Kidney capillary endothelial cell (primary cell): ENCODE measurements at places on chromosomes 6 and 20.

- peak; percentile 79 for DNase-seq
These were observed 414.0 kb downstream of the GJA1 start for GRCh38 chr6:121849477-121849876.

DNA sequence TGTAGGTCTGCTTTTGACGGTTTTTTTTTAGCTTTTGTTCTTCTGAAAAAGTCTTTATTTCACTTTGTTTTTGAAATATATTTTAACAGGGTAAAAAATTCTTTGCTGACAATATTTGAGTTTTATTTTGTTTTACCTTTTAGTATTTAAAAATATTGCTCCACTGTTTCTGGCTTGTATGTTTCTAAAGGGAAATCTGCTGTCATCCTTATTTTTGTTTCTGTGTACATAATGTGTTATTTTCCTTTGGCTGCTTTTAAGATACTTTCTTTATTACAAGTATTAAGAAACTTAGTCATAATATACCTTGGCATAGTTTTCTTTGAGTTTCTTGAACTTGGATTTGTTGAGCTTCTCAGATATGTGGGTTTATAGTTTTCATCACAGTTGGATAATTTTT lies 88.6 kb upstream of the SPACA1 start:
- DNase-seq, result no peak

DNA sequence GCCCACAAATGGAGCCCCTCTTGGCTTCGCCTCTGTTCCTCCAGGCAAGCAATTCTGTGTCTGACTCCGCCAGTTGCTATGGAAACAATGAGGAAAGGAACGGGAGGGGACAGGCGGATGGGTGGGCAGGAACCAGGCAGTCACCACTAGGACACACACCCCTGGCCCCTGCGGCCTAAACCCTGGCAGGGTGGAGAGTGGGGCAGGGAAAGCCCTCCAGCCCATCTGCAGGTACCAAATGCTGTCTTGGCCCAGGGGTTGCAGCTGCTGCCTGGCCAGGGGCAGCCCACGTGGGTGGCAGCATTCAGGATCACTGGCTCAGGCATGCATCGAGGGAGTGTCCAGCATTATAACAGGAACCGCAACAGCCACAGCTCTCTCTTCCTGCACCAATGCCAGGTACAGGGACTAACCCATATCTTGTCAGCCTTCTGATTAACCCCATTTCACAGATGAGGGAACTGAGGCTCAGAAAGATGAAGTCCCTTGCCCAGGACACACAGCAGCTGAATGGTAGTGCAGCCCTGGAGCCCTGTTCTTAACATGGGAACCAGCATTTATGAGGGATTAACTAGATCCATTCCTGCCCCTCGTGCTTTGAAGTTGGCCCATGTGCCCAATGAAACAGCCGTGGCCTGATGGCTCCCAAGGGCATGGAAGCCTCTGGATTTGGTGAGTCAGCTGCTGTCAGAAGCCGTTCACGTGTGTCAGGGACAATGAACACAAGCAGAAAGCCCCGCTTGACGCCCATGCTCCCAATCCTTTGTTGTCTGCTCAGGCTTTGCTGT lies 66.3 kb downstream of the NOL4L start:
- no peak for DNase-seq

DNA sequence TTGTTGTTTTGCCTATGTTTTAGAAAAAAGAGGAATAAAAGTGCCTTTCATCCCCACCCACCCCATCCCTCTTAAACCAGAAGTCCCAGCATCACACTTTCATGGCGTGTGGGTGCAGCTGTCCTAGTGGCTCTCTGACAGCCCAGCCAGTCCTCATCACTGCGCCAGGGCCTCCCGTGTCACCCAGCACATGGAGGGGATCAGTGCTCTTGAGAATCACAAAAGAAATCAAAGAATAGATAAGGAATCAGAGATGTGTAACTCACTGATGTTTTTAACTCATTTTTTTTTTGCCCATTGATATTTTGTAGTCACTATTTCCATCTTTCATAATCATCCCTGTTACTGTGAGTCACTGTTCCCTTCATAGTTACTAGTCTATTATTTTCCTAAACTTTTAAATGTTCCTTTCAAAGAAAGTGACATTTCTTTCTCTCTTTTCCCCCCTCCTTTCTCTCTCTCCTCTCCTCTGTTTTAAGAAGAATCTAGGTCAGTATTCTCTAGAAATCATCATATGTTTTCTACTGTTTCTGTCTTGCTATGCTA lies 78.6 kb downstream of the AIG1 start:
- DNase-seq, result no peak

GRCh38 chr6:148954934-148955333 lies 208.1 kb downstream of the UST start:
- DNase-seq, result no peak

DNA sequence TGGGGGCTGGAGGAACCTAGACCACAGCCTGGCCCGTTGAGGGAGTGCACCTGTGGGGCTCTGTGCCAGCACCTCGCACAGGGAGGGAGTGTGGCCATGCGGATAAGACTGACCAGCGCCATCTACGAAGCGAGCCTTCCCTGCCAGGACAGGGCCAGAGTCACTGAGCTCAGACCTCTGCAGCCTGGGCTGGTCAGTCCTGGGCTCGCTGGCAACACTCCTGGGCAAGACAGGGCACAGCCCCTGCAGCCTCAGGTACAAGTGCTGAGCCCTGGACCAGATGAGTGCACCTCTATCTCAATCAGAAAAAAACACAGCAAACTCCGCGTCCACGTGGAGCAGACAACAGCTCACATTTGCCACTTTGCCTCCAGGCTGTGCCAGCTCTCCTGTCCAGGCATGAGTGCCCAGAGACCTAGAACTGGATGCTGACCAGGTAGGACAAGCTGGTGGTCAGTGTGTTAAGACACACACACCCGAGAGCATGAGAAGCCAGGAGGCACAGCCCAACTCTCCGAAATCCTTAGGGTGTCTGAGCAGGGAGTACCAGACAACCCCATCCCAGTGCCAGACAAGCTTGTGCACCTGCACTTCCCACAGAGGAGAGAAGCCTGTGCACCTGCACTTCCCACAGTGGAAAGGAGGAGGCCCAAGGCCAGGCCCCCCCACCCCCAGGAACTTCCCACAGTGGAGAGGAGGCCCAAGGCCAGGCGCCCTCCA lies 4.9 kb downstream of the ARFRP1 start:
- DNase-seq, result no peak

DNA sequence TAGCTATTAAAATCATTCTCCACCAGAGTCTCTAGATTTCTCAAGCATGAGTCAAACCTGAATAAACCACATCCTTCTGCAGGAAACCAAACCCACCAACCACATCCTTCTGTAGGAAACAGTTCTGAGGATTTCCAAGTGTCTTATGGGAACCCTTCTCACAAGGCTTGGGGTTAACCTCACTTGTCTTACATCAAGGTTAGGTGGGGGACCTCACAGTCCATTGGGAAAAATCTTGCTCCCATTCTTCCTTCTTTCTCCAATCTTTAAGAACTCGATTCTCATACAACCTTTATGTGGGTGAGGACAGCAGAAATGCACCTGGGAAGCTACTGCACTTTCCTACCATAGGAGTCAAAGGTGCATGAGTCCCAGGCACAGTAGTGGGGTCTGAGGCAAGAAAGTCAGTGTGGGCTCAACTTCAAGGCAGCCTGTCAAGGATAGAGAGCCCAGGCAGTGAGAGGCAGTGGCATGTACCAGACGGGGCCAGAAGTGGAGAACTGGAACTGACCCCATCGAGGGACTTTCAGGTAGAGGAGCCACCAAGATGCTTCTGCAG lies 114.5 kb downstream of the SLC22A3 start:
- peak; percentile 82 for DNase-seq

- no peak for DNase-seq
These were observed 437.1 kb downstream of the UTRN start for GRCh38 chr6:144722154-144722737.

DNA sequence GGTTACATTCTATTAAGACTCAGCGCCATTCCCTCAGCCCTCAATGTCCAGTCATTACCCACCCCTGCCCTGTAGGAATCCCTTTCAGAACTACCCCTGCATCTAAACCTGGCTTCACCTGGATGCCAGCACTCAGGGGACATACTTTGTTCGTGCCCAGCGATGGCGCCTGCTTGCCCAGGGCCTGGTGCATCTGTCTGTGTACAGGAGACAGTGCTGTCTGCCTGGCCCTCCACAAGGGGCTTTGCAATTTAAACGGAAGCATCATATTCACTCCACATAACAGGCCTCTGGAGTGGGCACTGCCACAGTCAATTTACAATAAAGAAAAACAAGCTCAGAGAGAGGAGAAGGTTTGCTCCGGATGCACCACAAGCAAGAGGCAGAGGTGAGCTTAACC lies 4.6 kb downstream of the RSPO4 start:
- DNase-seq, result no peak

DNA sequence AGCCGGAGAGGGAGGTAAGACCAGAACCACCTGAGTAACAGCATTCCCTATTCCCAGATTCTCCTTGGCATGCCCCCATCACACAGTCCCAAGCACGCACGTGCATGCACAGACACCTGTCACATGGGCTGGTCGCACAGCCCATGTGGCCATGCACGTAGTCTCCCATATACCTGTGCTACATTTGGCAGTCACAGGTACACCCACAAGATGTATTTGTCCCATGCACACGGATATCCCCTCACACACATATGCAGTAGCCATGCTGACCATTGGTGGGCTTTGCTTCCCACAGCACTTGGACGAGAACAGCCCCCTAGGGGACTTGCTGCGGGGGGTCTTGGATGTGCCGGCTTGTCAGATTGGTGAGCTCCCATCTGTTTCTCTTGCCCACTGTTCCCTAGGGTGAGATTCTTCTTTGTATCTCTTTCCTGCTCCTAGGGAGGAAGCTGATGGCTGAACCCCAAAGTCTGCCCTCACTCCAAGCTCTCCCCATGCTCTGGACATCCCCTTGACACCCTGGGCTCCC lies 31.9 kb downstream of the PLCG1 start:
- no peak for DNase-seq

DNA sequence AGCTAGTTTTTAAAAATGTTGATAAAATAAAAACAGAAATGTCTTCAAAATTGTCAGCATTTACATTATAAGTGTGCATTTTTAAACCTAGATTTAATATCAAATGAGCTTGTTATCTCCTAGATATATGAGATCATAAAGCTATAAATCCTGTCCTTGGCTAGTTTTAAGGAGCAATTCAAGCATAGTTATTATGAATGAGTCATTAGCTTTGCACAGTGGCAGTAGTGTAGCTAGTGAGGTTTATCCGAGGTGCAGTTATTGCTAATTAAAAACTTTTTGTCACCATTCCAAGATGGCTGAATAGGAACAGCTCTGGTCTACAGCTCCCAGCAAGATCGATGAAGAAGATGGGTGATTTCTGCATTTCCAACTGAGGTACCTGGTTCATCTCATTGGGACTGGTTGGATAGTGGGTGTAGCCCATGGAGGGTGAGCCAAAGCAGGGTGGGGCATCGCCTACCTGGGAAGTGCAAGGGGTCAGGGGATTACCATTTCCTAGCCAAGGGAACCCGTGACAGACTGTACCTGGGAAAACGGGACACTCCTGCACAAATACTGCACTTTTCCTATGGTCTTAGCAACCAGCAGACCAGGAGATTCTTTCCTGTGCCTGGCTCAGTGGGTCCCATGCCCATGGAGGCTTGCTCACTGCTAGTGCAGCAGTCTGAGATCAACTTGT lies 108.8 kb upstream of the SYNCRIP start:
- DNase-seq, result no peak

DNA sequence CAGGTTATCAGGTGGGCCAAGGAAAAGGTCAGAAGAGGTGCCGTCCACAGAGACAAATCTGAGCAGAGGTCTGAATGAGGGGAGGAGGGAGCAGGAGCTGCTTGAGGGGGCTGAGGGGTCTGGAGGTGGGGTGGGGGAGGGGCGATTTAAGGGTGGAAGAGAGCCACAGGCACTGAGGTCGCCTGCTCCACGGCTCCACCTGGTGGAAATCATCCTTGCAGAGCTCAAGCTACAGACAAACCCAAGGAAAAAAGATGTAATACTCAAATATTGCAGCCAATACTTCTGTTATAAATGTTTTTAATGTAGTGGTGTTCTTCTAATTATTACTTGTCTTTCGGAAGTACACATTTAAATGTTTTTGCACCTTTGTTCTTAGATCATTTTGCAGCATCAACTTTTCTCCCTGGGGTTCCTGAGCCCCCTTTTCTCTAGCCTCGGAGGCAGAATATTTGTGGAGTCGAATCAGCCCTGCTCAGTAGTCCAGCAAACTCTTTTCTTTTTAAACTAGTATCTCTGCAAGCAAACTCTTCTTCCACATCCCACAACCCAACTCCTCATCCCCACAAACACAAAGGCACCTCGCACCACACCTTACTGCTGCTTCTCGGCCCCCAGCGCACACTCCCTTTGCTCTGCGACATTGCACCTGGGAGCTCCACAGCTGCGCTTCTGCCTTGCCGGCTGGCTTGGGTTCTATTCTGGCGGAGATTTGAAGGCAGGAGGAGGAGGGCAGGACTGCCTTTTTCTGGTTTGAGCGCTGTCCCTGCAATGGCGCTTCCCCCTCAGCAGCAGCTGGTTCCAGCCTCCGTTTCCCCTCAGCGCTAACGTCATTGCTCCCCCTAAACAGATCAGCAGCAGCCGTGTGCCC lies 51.0 kb upstream of the TFAP2A start:
- DNase-seq, result peak; percentile 22

DNA sequence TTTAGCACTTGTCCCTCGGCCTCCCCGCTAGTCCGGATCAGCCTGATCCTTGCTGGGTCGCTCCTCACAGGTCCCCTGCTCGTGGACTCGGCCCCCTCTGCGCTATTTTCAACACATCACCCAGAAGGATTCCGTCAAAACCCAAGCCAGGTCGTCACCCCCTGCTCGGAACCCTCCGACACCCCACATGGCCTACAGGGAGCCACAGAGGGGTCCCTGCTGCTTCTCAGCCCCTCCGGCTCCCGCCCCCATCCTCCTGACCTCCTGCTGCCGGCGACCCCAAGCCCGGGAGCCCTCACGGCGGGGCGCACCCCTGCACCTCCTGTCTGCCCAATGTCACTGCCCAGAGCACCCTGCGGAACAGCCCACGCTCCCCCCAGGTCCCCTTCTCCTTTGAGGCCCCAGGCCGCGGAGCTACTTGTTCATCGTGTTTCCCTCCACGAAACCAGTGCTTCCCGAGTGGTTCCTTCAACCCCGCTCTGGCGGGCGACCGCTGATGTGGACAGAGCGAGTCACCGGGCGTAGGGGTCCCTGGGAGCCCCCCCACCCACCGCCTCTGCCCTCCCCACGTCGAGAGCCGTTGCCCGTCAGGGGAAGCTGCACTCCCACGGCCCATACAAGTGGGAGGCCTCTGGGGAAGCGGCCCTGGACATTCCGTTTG lies 638 bp upstream of the MYL9 start:
- DNase-seq, result no peak

GRCh38 chr6:80440496-80441115 lies 334.1 kb downstream of the BCKDHB start:
- DNase-seq, result no peak

- DNase-seq, result no peak
These were observed 76.2 kb downstream of the MAP3K4 start for GRCh38 chr6:161067749-161068148.

GRCh38 chr20:44405257-44405656 lies 49.8 kb downstream of the HNF4A start:
- no peak for DNase-seq

DNA sequence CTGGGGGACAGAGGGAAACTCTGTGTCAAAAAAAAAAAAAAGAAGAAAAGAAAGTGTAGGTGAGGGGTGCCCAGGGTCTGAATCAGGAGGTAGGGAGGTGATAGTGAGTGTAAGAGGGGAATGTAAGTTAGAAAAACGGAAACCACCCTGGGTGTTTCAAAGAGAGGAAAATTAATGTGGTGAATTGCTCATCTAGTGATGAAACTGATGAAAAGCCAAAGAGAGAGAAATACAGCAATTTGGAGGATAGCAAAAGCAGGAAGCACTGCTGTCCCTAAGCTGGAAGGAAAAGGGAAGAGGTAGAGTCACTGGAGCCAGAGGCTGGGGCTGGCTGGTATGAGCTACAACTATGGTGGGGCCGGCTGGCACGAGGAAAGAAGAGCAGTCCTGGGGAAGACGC lies 85.0 kb upstream of the CEP85L start:
- DNase-seq, result no peak

GRCh38 chr20:47686545-47686944 lies 98.7 kb downstream of the SULF2 start:
- DNase-seq, result no peak
